Gastroesophageal sphincter (tissue), 4 donors: ENCODE measurements at places on chromosomes 6 and 20.

DNA sequence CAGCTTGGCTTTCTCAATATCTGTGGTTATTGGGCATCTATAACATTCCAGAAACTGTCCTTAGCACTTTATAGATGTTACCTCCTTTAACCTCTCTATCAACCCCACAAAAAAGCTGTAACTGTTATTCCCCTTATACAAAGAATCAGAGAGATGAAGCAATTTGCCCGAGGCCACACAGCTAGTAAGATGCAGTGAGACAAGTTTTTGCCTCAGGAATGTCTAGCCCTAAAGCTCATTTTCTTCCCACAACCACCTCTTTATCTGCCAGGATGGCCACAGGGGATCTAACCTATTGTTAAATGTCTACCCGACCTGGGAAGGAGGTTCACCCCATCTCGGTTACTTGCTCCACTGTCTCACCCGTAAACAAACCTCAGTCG lies 31.9 kb upstream of the TCP11 start:
- no peak for ATAC-seq

- no peak for ATAC-seq
These were observed 68.5 kb downstream of the PRPH2 start for GRCh38 chr6:42653851-42654250.

GRCh38 chr6:53630533-53631226 lies 34.9 kb downstream of the KLHL31 start:
- ATAC-seq: no peak

DNA sequence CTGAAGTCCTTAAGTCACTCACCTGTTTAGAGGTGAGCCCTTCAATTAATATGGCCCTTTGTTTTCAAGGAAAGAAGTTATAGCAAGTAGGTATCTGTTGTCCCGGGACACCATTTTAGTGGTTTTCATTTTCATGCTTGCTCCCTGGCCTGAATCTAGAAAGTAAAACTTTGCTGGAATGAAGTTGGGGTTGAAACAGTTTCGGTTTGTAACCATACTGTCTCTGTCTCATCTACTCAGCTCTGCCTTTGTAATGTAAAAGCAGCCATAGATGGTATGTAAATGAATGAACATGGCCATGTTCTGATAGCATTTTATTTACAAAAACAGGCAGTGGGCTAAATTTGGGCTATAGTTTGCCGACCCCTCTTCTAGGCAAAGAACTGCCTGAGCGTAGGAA lies 64.9 kb upstream of the GNRH2 start:
- ATAC-seq: no peak

GRCh38 chr20:62426699-62427131 lies 624 bp downstream of the RBBP8NL start:
- no peak for ATAC-seq

GRCh38 chr6:31158863-31159855 lies 770 bp downstream of the TCF19 start:
- ATAC-seq: no peak

DNA sequence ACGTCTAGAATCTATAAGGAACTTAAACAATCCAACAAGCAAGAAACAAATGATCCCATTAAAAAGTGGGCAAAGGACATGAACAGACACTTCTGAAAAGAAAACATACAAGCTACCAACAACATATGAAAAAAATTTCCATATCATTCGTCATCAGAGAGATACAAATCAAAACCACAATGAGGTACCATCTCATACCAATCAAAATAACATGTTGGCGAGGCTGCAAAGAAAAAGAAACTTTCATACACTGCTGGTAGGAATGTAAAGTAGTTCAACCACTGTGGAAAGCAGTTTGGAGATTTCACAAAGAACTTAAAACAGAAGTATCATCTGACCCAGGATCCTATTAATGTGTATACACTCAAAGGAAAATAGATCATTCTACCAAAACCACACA lies 243.9 kb upstream of the RUNX2 start:
- no peak for ATAC-seq

- no peak for ATAC-seq
These were observed 3.0 kb downstream of the PSMF1 start for GRCh38 chr20:1121429-1121828.

DNA sequence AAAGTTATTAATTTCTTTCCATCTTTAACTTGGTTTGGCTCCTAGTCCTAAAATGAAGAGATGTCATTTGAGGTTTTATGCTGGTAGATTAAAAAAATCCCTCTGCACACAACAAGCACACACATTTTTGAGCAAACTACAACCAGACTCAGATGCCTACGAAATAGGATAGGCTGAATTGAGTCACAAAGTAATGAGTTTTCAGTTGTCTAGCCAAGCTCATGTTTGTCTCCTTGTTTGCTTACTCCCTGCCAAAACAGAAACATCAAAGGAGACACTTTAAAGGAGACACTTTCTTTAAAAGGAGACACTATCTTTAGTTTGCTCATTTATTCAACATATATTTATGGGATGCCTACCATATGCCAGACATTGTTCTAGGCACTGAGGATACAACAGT lies 56.2 kb downstream of the TPBG start:
- no peak for ATAC-seq

GRCh38 chr6:140017470-140017869 lies 643.0 kb upstream of the CITED2 start:
- no peak for ATAC-seq

GRCh38 chr6:42224222-42225028 lies 6.8 kb upstream of the MRPS10 start:
- no peak for ATAC-seq

DNA sequence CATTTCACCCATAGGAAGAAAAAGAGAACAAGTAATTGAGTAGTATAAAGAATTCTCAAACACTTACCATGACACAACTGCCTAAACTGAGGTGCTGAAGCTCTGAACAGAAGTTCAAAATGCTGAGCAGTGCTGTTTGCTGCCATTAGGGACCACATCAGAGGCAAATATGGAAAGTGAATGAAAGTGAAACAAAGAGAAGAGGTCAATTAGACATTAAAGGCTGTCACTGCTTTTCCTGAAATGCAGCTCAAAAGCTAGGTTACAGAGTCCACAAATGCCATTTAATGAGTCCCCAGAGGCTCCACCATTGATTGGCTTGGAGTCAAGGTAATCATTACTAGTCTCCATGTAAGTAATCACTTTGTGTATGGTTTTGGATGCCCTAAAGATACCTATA lies 46.1 kb downstream of the POU3F2 start:
- no peak for ATAC-seq

DNA sequence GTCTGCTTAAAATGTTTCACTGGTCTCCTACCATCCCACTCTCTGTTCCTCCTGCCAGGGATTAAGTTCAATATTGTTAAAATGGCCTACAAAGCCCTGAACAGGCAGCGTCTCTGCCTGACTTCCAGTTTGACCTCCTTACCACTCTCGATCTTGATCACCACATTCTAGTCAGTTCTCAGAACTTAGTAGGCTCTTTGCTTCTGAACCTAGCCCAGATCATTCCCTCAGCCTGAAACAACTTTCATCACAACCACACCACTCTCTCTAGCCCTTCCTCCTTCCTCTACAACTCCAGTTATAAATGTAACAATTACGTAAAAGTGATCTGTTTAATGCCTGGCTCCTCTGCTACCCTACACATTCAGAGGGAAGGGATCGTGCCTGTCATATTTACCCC lies 53.3 kb downstream of the ATG5 start:
- ATAC-seq: no peak

- ATAC-seq: no peak
These were observed 126.5 kb upstream of the CDYL start for GRCh38 chr6:4649728-4650127.
